ENCODE measurements at places on chromosomes 2 and 18.

DNA sequence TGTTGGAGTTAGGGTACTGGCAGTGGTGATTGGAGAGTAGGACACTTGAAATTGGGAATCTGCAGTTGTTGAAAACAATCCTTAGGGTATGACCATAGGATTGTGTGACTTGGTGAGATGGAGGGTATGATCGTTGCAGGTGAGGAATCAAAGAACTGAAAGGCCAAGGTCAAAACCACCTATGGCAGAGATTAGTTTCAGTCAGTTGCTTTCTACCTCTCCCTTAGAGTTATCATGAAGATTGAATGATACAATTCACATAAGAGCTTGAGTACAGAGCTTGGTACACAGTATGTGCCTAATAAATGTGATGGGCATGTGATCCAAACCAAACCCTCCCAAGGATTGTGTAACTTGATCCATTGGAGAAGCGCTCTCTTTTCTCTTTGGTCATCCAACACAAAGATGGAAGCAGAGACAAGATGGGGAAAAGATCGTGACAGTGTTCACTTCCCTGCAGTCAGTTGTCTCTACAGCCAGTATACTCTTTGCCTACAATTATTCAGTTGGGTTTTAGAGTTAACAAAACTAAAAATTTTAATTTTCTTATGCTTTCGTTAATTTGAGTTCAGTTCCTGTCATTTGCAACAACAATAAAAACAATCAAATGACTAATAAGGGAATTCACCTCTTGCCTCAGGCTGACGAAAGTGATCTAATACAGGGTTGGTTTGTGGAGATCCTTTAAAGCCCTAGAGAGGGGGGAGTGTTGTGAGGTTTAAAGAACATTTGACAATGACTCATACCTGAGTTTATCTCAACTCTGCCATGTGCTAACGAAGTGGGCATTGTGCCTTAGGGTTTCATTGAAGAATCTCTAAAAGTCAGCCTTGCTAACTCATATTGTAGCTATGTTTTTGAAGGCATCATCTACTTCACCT lies 14.8 kb upstream of the SMAD2 start:
- no peak for DNase-seq

GRCh38 chr18:48913775-48914174 lies 37.0 kb downstream of the SMAD7 start:
- no peak for DNase-seq

DNA sequence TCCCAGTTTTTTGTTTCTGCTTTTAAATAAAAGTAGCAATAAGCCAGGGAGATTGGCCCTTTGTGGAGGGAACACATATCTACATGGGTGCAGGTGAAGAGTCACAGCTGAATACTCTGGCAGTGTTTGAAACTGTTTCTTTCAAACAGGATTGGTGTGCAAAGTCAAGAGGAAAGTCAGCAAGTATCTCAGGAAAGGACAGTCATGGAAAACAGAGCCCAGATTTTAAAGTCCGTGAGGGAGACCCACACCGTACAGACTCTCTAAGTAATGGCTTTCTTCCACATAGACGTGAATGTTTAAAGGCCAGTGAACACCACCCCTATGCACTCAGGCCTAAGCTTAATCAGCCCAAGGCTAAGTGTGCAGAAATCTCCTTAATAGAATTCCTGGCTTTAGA lies 95.3 kb downstream of the GFPT1 start:
- no peak for DNase-seq

DNA sequence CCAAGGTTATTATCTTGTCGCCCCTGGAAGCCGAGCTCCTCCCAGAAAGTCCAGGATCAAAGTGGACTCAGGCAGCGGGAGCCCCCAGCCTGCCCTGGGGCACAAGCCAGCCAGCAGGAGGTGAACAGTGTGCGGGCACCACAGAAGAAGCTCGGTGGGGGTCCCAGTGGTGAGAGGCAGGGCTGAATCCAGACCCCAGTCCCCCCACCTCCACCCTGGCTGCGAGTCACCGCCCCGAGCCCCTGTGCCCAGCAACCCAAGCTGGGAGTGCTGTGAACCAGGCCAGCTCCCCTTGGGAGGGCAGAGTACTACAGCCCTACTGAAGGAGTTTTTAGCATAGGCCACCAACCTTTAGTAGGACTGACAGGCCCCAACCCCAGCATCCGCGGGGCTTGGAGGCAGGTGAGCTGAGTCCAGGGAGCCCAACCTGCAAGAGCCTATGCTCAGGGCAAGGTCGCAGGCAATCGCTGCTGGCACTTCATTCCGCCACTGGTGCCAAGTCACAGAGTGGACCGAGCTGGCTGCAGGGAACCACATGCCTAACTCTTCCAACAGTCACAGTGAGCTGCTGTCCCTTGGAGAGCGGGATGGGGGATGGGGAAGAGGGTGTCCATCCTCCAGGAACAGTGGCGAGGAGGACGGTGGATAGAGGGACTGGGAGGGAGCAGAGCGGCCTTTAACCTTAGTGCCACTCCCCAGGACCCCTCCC lies 3.0 kb downstream of the PIEZO2 start:
- no peak for DNase-seq

GRCh38 chr18:74252039-74252395 lies 39.7 kb downstream of the CYB5A start:
- no peak for DNase-seq

DNA sequence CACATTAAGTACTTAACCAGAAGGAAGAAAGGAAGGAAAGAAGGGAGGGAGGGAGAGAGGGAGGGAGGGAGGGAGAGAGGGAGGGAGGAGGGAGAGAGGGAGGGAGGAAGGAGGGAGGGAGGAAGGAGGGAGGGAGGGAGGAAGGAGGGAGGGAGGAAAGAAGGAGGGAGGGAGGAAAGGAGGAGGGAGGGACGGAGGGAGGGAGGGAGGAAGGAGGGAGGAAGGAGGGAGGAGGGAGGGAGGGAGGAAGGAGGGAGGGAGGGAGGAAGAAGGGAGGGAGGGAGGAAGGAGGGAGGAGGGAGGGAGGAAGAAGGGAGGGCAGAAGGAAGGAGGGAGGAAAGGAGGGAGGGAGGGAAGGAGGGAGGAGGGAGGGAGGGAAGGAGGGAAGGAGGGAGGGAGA lies 363.3 kb downstream of the MBD2 start:
- DNase-seq: no peak

- no peak for DNase-seq
Observed at GRCh38 chr2:108924580-108925251, 64.3 kb downstream of the EDAR start.

DNA sequence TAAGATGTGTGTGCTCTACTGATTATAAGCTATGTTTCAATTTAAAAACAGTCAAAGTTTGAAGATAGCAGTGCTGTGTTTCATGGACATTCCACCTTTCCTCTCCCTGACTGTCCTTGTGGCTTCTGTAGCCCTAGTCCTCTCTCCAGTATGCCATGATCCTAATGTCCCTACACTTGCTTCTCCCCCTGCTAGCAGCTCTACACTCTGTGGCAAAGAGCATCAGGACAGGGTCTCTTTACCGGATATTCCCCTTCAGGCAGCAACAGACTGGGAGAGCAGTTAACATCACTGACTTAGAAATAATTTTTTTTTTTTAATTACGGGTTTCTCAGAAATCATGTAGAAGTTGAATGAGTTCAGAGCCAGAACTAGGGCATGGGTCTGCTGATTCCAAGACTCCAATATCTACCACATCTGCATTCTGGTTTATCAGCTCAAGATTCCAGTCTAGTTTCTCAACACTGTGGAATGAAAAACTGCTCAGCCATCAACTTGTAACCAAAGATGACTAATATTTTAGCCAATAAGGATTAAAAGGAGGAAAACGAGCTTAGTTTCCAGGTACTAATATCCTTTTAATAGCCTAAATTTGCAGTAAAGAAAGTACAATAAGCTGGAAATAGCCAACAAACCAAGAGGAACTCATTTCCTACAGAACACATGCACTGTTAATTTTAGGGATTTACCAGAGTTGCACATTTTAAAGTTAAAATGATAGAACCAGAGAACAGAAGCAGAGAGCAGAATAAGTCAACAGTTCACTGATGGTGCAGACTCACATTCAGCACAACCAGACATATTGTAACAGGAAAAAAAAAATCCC lies 45.2 kb downstream of the TMEM131 start:
- DNase-seq: no peak

DNA sequence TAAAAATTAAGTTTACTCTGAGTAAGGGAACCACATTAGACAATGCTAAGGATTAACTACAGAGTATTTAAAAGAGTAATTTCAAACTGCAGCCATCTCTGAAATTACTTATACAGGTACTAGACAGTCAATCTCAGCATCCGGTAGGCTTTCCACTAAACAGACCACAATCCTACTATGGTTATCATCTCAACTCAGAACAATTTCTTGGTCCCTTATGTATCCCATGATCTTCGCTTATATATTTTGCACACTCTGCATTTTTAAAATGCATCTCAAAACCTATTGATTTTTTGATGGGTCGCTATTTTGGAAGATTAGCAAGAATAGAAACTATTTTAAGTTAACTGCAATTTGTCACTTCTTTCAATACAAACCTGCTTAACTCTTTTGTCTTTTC lies 1.4 kb downstream of the PPP4R1 start:
- DNase-seq: no peak

GRCh38 chr18:58161659-58162058 lies 117.6 kb downstream of the NEDD4L start:
- no peak for DNase-seq

- no peak for DNase-seq
Observed at GRCh38 chr2:33586766-33587165, 12.3 kb downstream of the FAM98A start.

Measured in effector CD8-positive, alpha-beta T cell (primary cell).